ENCODE measurements at places on chromosomes 4 and X.

GRCh38 chrX:21770631-21771321 lies 12.9 kb upstream of the SMPX start:
- DNase-seq = no peak

GRCh38 chr4:163217505-163217904 lies 50.8 kb upstream of the NAF1 start:
- DNase-seq = no peak

DNA sequence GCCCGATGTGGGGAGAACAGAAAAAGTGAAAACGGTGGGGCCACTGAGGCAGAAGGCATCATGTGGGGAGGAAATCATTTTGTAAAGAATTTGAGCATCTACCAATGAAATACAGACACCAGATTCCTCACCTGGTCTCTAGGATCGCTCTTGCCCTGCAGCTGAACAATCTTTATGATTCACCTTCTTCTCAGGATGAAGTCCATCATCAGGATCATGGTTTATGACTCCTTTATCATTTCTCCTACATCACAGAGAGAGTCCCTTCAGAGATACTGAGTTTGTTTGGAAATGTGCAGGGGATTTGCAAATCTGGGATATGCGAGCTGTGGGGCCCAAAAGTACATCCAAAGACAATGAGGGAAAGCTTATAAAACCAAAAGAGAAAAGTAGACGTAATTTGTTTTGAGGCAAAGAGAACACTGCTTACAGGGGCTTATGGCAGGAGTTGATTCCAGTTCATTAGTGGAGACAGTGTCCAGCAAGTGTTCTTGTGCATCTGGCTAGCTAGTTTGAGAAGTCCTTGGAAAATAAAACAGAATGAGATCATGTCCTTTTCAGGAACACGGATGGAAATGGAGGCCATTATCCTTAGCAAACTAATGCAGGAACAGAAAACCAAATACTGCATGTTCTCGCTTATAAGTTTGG lies 15.3 kb upstream of the ANXA5 start:
- no peak for DNase-seq

GRCh38 chr4:2069986-2070385 lies 10.9 kb downstream of the NAT8L start:
- no peak for DNase-seq

DNA sequence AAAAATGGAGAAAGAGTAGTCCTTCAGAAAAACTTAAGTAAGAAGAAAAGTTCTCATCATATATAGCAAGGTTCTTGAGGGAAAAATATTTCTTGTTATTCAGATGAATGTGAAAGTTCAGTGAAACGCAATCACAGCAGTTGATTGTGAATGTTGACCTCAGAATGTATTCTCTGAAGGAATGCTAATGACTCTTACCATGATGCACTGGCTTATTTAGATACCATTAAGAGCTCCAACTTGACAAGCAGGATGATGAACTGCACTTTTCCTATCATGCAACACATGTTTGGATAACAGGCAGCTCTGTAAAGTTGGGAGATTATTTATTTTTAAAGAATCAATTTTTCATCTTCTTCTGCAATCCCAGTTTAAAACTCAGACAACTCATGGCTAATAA lies 115.5 kb upstream of the MYOZ2 start:
- DNase-seq = no peak

- no peak for DNase-seq
These were observed 13.6 kb upstream of the TMEM156 start for GRCh38 chr4:39045827-39046221.

DNA sequence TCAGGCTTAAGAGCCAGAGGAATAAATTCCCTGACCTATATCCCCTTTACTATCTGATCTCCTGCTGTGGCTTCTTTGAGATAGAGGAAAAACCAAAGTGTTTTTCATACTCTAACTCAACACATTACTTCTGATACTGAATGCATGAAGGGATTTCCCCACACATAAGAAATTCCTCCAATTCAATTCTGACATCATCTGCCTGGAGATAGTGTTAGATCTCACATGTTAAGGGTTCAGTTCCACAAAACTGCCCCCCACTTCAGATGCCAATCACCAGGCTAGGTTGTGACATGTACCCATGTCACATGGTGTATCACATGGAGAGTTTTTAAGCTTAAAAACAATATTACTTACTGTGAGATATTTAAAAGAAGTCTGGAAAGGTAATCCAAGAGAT lies 46.8 kb downstream of the GSTCD start:
- no peak for DNase-seq

DNA sequence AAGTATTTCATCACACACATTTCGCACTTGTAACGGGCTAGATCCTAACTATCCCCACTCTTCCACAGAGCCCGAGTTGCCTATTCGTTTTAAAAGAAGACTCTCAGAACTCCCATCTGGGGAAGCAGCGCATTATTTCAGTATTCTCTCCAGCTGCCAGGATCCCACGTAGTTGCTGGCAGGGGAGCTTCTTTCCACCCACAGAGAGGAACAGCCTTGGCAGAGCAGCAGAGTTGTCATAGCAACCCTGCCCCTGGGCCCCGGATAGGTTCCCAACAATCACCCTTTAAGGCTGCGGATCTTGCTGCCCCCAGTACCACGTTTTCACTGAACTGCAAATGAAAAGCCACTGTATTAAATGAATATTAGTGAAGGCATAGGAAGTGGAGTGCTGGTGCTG lies 106.7 kb downstream of the GPM6A start:
- DNase-seq = no peak

- DNase-seq = no peak
These were observed 755 bp downstream of the ANKRD17 start for GRCh38 chr4:73257651-73258435.

GRCh38 chr4:169665046-169665737 lies 44.8 kb downstream of the CLCN3 start:
- no peak for DNase-seq

- DNase-seq = no peak
These were observed 446.7 kb upstream of the TENM3 start for GRCh38 chr4:181796502-181796901.

- DNase-seq = no peak
These were observed 27.7 kb downstream of the MANBA start for GRCh38 chr4:102733084-102733483.

DNA sequence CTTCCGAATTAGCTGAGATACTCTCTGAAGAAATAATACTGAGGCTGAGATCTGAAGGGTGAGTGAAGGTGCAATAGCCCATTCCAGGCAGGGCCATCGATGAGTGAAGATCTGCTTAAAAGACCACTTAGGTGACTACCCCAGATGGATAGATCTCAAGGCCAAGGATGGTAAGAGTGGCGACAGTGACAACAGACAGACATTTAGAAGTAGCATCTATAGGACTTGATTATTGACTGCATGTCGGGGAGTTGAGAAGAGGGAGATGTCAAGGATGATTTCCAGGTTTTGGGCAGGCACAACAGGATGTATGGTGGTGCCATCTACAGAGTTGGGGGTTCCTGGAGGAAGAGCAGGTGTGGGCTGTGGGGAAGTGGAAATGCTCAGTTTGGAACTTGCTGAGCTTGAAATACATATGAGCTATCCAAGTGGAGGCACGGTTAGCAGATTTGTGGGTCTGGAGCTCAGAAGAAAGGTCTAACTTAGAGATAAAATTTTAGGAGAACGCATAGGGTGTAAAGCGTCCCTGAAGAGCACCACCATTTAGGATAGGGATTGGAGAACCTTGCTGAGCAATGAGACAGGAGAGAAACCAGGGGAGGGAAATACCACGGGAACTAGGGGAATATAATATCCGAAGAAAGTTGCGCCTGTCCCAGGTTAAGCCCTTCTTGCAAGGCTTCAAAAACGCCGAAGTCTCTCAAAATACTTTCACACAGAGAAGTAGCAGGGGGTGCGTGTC lies 688 bp downstream of the UFSP2 start:
- peak; percentile 57 for DNase-seq

GRCh38 chrX:22026731-22027130 lies 5.4 kb upstream of the PHEX start:
- DNase-seq = no peak

GRCh38 chr4:94995684-94996394 lies 238.1 kb downstream of the BMPR1B start:
- DNase-seq = peak; percentile 6

- no peak for DNase-seq
These were observed 18.7 kb upstream of the SEC24B start for GRCh38 chr4:109414938-109415337.

- DNase-seq = no peak
These were observed 35.0 kb downstream of the CLCN3 start for GRCh38 chr4:169655401-169655800.
